ENCODE measurements at places on chromosomes 1 and 21.

- DNase-seq = no peak
- no peaks in the 10 kb centered on the region for H3K4me1 ChIP-seq
- H3K27me3 ChIP-seq = no peaks in the 10 kb centered on the region
These were observed 13.4 kb downstream of the RBM11 start for GRCh38 chr21:14229399-14229798.

DNA sequence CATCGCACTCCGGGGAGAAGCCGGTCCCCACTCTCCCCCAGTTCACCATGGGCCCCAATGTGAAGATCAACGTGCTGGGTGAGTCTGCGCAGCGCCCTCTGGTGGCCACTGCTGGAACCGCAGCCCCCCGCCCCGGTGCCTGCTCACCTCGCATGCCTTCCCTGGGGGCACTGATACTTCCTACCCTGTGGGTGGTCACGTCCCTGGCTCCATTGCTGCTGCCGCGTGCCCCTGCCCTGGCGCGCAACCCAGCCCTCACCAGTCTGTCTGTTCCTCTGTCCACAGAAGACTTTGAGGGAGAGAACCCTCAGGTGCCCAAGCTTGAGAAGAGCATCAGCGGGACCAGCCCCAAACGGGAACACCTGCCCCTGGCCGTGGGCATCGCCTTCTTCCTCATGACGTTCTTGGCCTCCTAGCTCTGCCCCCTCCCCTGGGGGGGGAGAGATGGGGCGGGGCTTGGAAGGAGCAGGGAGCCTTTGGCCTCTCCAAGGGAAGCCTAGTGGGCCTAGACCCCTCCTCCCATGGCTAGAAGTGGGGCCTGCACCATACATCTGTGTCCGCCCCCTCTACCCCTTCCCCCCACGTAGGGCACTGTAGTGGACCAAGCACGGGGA, 7.6 kb downstream of the EFNA3 start:
- DNase-seq = peak; percentile 86
- no peak overlapping the region for H3K27ac ChIP-seq
- H3K27me3 ChIP-seq = peaks cover 31% of the 10 kb centered on the region
- peaks cover 26% of the 10 kb centered on the region for H3K4me1 ChIP-seq
- H3K4me3 ChIP-seq = peak overlapping the region; percentile 69

- H3K4me3 ChIP-seq = no peak overlapping the region
- peaks cover 45% of the 10 kb centered on the region for H3K27me3 ChIP-seq
- DNase-seq = no peak
- no peaks in the 10 kb centered on the region for H3K36me3 ChIP-seq
- H3K4me1 ChIP-seq = peaks cover 4% of the 10 kb centered on the region
These were observed 2.7 kb upstream of the F5 start for GRCh38 chr1:169588785-169589485.

GRCh38 chr1:112614460-112615065, 4.4 kb downstream of the ST7L start:
- DNase-seq = no peak
- H3K4me3 ChIP-seq = no peak overlapping the region
- H3K4me1 ChIP-seq = peaks cover 8% of the 10 kb centered on the region
- H3K36me3 ChIP-seq = peaks cover 8% of the 10 kb centered on the region
- peak overlapping the region; percentile 55 for H3K27ac ChIP-seq

- DNase-seq = no peak
- no peak overlapping the region for H3K4me3 ChIP-seq
- no peak overlapping the region for H3K27ac ChIP-seq
These were observed 26.0 kb upstream of the GBP6 start for GRCh38 chr1:89337903-89338302.

Measured in type B pancreatic cell (in vitro differentiated cells).